ENCODE measurements at places on chromosomes 2 and 18.
A peak's percentile ranks its signal among the peaks of the same experiment; 100 is the strongest.

DNA sequence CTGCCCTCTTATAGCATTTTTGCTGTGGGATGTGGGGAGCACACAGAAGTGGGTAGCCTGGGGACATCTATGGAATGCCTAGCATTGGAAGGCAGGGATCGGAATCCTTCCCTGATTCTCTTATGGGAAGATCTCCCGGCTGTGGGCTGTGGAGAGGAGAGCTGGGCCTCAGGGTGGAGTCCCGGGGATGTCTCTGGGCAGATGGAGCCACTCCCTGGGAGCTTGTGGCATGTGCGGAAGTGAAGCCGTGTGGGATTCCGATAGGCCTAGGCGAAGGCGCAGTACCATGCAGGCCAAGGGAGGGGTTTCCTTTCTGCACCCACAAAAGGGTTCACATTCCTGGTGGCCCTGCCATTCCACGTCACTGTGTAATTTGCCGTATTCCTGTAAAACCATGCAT, 87.9 kb downstream of the GLI2 start:
- H3K4me3 ChIP-seq: no peak overlapping the region
- DNase-seq: peak; percentile 15
- H3K36me3 ChIP-seq: no peaks in the 10 kb centered on the region
- H3K27me3 ChIP-seq: no peaks in the 10 kb centered on the region
- no peaks in the 10 kb centered on the region for H3K4me1 ChIP-seq
- no peak overlapping the region for H3K27ac ChIP-seq

- H3K4me3 ChIP-seq: no peak overlapping the region
- no peaks in the 10 kb centered on the region for H3K4me1 ChIP-seq
- no peaks in the 10 kb centered on the region for H3K27me3 ChIP-seq
- H3K27ac ChIP-seq: no peak overlapping the region
- DNase-seq: no peak
These were observed 111.2 kb downstream of the RAB3GAP1 start for GRCh38 chr2:135163306-135163705.

- H3K4me1 ChIP-seq: no peaks in the 10 kb centered on the region
- no peaks in the 10 kb centered on the region for H3K27me3 ChIP-seq
- H3K4me3 ChIP-seq: no peak overlapping the region
- no peak overlapping the region for H3K27ac ChIP-seq
These were observed 85.7 kb upstream of the RBBP8 start for GRCh38 chr18:22847392-22847791.

DNA sequence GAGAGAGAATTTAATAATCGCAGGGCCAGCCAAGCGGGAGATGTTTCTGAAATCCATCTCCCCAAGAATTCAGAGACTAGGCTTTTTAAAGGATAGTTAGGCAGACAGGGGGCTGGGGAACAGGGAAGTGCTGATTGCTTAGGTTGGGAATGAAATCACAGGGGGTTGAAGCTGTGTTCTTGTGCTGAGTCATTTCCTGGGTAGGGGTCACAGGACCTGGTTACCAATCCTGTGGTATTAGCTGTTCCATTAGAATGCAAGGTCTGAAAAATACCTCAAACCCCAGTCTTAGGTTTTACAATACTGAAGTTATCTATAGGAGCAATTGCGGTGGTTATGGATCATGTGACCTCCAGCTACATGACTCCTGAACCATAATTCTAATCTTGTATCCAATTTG, 4.6 kb downstream of the SP140 start:
- no peaks in the 10 kb centered on the region for H3K36me3 ChIP-seq
- H3K4me1 ChIP-seq: no peaks in the 10 kb centered on the region
- H3K4me3 ChIP-seq: no peak overlapping the region
- DNase-seq: no peak
- no peak overlapping the region for H3K27ac ChIP-seq
- H3K27me3 ChIP-seq: no peaks in the 10 kb centered on the region

GRCh38 chr2:104944495-104944894, 90.6 kb downstream of the POU3F3 start:
- H3K27me3 ChIP-seq: no peaks in the 10 kb centered on the region
- DNase-seq: no peak
- no peaks in the 10 kb centered on the region for H3K4me1 ChIP-seq
- H3K36me3 ChIP-seq: no peaks in the 10 kb centered on the region

DNA sequence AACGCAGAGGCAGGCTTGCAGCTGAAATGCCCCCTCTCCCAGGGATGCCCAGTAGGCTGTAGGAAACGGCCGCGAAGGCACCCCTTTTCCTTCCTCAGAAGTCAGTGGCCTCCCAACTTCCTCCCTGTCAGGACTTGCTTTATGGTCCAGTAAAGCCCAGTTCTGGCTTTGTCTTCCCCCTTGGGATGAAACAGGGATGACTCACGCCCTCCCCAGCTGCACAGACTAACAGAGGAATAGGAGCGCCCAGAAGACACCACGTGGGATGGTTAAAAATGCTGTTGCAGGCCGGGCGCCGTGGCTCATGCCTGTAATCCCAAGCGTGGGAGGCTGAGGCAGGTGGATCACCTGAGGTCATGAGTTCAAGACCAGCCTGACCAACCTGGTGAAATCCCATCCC, 6.9 kb downstream of the CREG2 start:
- no peak overlapping the region for H3K4me3 ChIP-seq
- H3K36me3 ChIP-seq: no peaks in the 10 kb centered on the region
- peak; percentile 75 for DNase-seq
- no peaks in the 10 kb centered on the region for H3K4me1 ChIP-seq
- H3K27ac ChIP-seq: no peak overlapping the region

DNA sequence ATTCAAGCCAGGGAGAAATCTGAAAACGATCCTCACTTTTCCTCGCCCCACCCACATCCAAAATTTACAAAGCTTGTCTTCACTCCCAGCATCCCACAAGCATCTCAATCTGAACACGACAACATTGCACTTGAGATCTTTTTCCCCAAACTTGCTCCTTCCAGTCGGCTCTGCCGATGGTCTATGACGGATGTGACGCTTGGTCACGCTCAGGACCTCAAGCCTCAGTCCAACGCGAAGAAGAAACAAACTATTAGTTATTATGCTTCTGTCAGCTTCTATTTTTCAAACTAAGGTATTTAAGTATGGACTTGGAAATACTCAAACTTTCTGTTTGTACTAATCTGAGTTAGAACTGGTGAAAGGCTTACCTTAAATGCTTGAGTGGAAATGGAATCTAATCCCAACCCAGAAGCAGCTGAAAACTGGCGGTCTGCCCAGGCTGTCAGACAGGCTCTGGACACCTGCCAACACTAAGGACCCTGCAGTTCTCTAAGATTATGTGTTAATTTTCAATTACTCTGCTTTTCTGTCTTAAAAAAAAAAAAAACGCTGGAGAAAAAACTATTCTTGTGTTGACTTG, 132.1 kb upstream of the DNMT3A start:
- DNase-seq: no peak
- H3K4me1 ChIP-seq: no peaks in the 10 kb centered on the region
- H3K27ac ChIP-seq: no peak overlapping the region
- no peak overlapping the region for H3K4me3 ChIP-seq
- no peaks in the 10 kb centered on the region for H3K36me3 ChIP-seq
- H3K27me3 ChIP-seq: no peaks in the 10 kb centered on the region

DNA sequence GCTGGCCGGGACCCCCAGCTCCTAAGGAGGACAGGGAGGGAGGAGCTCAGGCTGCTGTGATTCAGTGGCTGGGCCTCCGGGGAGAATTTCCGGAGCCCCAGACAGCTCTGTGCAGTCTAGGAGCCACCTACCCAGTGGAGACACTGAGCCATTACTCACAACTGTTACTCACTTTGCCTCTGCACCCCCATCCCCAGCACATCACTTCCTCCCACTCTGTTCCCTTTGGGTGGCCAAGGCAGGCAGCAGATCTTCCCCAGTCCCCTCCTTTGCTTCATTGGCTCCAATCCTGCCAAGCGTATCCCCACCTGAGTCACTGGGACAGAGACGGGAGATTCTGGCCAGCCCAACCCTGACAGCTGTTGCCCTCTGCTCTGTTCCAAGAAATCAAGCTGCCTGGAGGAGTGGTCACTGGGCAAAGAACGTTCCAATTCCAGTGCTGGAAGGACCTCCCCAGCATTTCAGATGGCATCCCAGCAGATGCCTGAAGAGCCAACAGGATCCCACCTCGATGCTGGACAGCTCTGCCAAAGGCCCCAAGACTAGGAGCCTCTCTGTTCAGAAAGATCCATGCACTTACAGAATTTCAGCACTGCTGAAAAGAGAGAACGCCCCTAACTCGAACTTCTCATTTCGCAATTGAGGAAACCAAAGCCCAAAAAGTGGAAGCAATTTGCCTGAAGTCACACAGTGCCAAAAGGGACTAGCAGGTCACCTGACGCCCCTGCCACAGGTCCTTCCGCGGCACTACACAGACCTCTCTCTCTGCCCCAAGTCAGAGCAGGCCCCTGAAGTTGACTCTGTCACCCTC, 68.3 kb downstream of the TNS1 start:
- H3K27me3 ChIP-seq: no peaks in the 10 kb centered on the region
- H3K4me3 ChIP-seq: peak overlapping the region; percentile 39
- peak; percentile 83 for DNase-seq

- H3K4me3 ChIP-seq: no peak overlapping the region
- H3K36me3 ChIP-seq: no peaks in the 10 kb centered on the region
- H3K4me1 ChIP-seq: no peaks in the 10 kb centered on the region
- no peaks in the 10 kb centered on the region for H3K27me3 ChIP-seq
- no peak for DNase-seq
- no peak overlapping the region for H3K27ac ChIP-seq
These were observed 278.3 kb upstream of the CYP26B1 start for GRCh38 chr2:72425996-72426395.

GRCh38 chr2:232588680-232589585, 38.4 kb downstream of the EIF4E2 start:
- peaks cover 33% of the 10 kb centered on the region for H3K4me1 ChIP-seq
- no peaks in the 10 kb centered on the region for H3K27me3 ChIP-seq
- H3K36me3 ChIP-seq: no peaks in the 10 kb centered on the region
- peak overlapping the region; percentile 54 for H3K27ac ChIP-seq
- peak; percentile 66 for DNase-seq

DNA sequence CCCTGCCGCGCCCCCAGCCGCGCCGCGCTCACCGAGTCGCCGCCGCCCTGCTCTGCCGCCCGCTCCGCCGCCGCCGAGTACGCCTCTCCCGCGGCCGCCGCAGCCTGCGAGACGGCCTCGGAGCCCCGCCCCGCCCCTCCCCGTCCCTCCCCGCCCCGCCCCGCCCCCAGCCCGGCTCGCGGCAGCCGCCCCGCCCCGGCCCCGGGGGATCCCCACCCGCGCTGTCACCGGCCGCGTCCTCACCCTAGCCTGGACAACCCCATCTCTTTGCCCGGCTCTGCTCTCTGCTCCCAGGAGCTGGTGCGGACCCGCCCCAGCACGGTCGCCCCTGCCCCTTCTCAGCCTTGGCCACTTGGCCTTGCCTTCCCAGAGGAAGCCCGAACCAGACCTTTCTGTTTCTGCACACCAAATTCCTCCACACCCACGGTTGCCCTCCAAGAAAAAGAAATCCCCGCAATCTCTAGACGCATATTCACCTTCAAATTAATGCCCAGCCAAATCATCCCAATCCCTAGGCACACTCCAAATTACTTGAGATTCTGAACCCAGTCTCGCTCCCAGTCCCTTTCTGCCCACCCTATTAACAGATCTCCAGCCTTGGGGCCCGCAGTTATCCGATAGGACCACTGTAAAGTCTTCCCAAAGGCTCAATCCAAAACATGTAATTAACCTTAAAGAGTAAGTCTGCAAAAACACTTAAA, at the start of gene CYRIA:
CYRIA (minus strand) TSS at position 87 of the 701 bp plus-strand sequence. CDS start 77,715 bp downstream, outside the sequence.
- H3K27me3 ChIP-seq: no peaks in the 10 kb centered on the region
- DNase-seq: peak; percentile 86
- peak within 1 kb of the TSS; percentile 78 for H3K4me3 ChIP-seq
- peak within 1 kb of the TSS; percentile 67 for H3K27ac ChIP-seq

GRCh38 chr18:7576685-7577084, 9.6 kb downstream of the PTPRM start:
- H3K36me3 ChIP-seq: no peaks in the 10 kb centered on the region
- DNase-seq: no peak
- no peak overlapping the region for H3K27ac ChIP-seq
- H3K4me1 ChIP-seq: peaks cover 47% of the 10 kb centered on the region

DNA sequence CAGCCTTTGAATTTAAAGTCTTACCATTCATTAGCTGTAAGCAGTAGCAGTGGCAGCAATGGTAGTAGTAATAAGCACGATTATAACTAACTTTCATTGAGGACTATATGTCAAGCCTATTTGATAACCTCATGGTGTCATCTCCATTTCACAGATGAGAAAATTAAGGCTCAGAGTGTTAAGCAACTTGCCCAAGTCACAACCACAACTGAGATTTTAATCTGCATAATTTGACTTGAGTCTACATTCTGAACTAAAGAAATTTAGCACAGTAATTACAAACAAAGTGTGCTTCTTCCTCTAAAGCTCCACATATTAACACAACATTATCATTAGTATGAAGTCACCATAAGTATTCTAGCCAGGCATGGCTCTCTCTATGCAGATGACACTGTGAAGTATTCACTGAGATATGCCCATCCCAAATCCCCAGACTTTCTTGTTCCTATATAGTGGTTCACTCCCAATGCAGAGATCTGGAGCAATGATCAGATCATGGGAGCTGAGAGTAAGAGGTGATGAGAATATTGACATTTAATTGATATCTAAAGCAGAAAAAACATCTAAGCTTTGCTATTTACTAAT, 120.2 kb downstream of the ATAD2B start:
- H3K27ac ChIP-seq: no peak overlapping the region
- no peak overlapping the region for H3K4me3 ChIP-seq
- no peaks in the 10 kb centered on the region for H3K27me3 ChIP-seq

GRCh38 chr2:164281896-164282295, 339.4 kb downstream of the GRB14 start:
- no peak overlapping the region for H3K27ac ChIP-seq
- H3K4me3 ChIP-seq: no peak overlapping the region
- H3K27me3 ChIP-seq: no peaks in the 10 kb centered on the region
- H3K36me3 ChIP-seq: no peaks in the 10 kb centered on the region

GRCh38 chr18:70386582-70386981, 97.7 kb downstream of the SOCS6 start:
- H3K4me1 ChIP-seq: no peaks in the 10 kb centered on the region
- no peaks in the 10 kb centered on the region for H3K27me3 ChIP-seq
- no peak overlapping the region for H3K4me3 ChIP-seq
- H3K36me3 ChIP-seq: no peaks in the 10 kb centered on the region
- H3K27ac ChIP-seq: no peak overlapping the region
- no peak for DNase-seq

DNA sequence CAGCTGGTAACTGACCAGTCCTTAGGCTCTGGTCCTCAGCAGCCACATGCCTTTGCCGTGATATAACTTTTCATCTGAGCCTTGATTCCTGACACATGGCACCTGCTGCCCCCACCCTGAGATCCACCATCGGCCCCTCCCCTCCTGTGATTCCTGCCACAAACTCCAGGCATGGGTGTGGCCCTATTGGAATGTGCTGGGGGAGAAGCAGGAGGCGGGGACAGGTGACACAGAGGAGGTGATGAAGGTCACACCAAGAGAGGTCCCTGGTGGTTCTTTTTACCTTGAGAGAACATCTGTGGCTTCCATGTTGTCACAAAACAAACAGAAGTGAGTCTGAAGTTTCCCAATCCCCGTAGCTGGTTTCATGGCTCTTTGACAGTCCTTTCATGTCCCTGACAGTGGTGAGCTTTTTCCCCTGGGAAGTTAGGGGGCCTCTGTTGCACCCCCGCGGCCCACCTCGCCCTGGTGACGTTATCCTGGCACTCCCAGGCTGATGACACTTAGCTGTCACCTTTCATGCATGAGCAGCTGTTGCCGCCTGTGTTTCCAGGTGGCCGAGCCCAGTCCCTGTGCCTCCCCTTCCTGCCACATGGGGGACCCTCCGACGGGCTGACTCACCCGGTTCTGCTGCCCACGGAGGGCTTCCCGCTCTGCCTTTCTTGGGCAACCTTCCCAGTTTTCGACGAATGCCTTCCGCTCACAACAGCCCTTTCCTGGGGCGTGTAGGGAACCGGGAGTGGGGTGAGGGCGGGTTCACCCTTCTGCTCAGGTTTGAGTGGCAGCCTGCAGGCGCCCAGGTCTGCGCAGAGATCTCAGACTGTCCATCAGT, 66.3 kb upstream of the GLI2 start:
- no peaks in the 10 kb centered on the region for H3K4me1 ChIP-seq
- DNase-seq: no peak
- no peaks in the 10 kb centered on the region for H3K36me3 ChIP-seq
- H3K4me3 ChIP-seq: no peak overlapping the region
- H3K27ac ChIP-seq: no peak overlapping the region

All from psoas muscle (tissue), 8 donors.